Stimulated activated CD4-positive, alpha-beta T cell treated with anti-CD3 and anti-CD28 coated beads, Interleukin-2, amount 100 ng/mL, for 24 hours (primary cell): ENCODE measurements at places on chromosomes 16 and 17.
A peak's percentile ranks its signal among the peaks of the same experiment; 100 is the strongest.

- DNase-seq, result no peak
Observed at GRCh38 chr17:69046121-69046807, 14.5 kb downstream of the ABCA9 start.

DNA sequence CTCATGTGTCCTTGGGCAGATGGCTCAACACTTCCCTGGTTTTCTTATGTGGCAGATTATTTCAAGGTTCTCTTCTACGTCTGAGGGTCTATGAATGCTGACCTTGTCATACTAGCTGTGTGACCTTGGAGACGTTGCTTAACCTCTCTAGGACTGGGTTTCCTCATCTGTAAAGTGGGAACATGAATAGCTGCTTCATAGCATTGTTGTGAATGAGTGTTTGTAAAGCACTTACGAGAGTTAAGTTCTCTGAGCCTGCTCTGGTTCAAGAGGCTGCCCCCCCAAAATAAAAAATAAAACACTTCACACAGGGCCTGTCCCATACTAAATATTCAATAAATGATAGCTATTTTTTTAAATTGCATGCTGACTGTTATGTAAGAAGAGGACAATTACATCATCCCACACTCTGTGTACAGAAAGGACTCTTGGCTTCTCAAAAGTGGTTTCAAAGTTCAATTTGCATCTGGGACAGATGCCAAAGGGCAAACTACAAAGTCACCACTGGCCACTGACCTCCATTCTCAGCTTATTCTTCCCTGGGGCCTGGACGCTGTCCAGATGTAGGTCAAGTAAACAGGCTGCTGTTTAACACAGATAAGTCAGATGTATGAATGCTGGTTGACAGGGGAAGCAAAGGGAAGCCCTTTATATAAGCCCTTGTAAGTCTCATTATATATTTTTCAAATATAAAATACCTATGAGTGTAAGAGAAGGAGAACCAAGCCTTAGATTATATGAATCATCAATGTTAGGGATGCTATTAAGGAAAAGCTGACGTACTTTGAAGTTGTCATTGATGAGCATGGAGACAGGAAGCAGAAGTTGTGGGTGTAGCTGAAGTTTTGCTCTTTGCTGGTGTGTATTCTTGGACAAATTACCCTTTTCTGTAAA is 15.4 kb upstream of the NDEL1 start:
- DNase-seq, result no peak

DNA sequence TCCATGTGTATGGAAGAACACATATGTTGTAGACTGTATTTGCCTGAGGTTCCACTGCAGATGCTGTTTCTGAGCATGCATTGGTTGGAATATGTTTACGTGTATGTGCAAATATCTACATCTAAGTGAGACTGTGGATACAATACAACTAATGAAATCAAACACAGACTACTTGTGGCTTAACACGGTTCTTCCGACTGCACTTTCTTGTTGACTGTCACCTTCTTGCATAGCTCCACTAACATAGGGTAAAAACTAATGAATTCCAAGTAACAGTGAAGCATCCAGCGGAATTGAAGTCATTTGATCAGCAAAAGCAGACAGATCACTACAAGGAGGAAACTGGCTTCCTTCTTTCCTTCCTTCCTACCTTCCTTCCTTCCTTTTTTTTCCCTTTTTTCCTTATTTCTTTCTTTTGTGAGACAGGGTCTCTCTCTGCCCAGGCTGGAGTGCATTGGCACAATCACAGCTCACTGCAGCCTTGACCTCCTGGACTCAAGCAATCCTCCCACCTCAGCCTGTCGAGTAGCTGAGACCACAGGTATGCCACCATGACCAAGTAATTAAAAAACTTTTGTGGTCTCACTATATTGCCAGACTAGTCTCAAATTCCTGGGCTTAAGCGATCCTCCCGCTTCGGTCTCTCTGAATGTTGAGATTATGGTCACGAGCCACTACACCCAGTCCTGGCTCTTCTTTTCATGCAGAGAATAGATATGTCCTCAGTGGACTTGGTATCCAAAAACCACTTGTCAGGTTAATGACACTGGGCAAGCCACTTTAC is 22.0 kb upstream of the CCL1 start:
- DNase-seq, result no peak

DNA sequence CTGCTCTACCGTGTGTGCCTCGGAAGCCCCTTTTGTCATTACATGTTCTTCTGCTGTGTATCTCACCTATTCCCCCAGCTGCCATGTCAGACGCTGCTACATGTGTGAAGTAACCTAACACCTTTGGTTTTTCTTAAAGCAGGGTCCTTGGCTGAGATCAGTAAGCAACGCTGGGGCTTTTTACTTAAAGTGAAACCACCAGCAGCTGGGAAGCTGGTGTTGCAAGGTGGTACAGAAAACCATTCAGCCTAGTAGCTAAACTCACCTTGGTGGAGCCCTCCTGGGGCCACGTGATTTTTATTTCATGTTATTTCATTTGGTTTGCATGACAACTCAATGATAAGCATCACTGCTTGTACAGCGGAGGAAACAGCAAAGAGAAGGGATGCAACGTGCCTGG is 62.6 kb downstream of the PLCG2 start:
- no peak for DNase-seq

- no peak for DNase-seq
Observed at GRCh38 chr17:37041932-37042331, 93.2 kb downstream of the AATF start.

DNA sequence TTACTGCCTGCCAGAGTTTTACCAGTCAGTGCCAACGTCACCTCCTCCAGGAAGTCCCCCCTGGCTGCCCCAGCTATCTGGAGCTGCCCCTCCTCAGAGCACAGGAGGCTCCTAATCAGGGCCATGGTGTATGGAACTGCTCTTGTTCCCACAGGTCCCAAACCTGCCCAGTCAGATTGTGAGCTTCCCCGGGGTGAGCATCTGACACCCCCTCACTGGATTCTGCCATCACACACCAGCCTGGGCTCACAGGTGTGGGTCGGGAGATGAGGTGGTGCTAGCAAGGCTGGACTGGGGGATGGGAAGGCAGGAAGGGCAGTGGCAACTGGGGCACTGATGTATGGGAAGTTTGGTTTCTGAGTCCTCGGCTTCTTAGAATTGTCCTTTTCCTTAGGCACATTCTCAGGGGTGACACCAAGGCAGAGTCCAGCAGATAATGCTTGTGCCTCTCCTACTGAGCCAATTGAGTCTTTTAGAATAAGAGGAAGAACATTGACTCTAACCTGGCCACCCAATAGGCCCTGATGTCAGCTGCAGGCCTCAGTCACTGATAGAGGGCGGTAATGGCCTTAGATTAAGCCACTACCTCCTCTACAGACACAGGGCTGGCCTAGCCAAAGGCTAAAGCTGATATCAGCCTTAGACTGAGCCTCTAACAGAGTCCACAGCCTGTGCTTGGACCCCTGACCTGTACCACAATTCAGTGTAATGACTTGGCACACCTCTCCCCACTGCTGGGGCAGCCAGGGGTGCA is 107.9 kb downstream of the WSCD1 start:
- no peak for DNase-seq

DNA sequence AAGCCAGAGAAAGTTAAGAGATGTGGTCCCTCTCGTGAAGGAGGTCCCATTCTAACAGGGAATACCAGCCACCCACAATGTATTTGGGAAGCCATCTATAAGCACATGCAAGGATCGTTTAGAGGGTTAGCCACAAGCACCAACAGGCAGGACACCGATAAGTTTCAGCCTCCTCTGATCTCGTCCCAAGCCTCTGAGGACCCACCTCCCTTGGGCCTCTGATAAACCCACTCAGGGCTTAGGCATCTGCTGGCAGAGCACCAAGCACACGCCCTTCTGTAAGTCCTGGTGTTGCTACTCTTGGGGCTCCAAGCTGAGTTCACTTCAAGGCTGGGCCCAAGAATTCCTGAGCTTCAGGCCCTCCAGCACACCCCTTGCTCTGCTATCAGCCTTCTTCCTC is 5.4 kb upstream of the PNPO start:
- no peak for DNase-seq

DNA sequence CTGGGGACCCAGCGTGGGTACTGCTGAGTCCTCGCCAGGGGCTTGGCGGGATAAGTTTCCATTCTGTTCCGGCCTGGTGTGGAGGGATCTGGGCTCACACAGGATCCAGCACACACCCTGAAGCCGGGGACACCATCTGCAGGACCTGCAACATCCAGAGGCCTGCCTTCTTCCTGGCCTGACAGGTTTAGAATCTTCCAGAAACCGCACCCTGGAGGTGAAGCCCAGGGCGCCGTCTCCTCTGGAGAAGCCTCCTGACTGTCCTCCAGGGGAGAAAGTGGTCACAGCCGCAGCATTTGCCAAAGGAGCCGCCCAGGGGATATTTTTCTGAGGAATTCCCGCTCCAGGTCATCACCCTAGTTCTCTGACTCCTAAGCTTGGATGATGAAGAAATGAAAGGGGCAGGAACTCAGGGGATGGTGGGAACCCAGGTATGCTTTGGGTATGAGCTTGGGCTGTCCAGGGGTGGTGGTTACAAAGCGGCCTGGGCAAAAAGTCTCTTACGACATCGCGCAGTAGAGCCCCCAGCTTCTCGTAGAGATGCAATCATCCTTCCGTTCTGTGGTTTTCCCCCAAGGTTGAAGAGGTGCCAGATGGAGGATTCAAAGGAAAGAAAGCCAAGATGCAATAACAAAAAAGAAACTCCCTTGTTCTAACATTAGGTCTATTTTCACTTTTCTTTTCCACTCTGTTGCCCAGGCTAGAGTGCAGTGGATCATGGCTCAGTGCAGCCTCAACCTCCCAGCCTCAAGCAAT is 9.1 kb upstream of the CRISPLD2 start:
- DNase-seq, result no peak

- DNase-seq, result no peak
Observed at GRCh38 chr17:76575570-76575969, 10.1 kb downstream of the ST6GALNAC2 start.

DNA sequence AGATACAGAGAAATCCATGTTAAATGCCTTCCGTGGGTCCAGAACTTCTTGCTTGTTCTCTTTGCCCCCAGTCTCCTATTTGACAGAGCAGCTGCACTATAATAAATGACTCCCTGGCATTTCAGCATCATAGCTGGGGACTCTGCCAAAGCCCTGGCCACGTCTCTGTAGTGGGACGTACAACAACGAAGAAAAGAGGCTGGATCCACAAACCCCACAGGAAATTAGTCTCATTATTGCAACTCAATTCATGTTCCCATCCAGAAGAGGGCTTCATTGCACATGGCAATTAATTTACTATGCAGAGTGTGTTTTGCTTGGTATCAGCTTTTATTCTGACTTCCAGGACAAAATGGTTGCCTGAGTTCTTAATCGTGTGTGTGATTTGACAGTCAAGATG is 121.3 kb downstream of the CDH13 start:
- DNase-seq, result no peak

- DNase-seq, result no peak
Observed at GRCh38 chr17:58995247-58995940, 111.3 kb downstream of the TRIM37 start.

GRCh38 chr17:79740413-79740812 is 9.7 kb downstream of the ENPP7 start:
- DNase-seq, result no peak

GRCh38 chr17:75755990-75756389 is 9.0 kb downstream of the GALK1 start:
- DNase-seq, result no peak

GRCh38 chr17:80898716-80899115 is 92.9 kb upstream of the CHMP6 start:
- DNase-seq, result no peak

DNA sequence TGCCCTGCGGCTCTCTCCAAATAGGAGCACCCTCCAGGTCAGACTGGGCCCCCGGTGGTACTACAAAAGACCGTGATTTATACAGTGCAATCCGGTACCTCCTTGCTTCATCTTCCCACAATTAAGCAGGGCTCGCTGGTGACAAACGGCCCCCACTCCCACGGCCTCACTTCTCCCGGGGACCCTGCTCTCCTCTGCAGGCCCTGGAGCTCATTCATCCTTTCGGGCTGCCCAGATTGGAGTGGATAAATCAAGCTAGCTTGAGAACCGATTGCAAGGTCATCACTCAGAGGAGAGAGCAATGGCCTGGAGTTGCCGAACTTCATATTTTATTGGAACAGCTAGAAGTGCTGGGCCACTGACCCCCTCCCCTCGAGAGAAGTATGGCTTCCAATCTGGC is 193.5 kb upstream of the IRX6 start:
- no peak for DNase-seq

GRCh38 chr17:58083491-58084316 is 485 bp downstream of the DYNLL2 start:
- DNase-seq, result peak; percentile 70

GRCh38 chr17:35931794-35932425 is 1.3 kb upstream of the RDM1 start:
- no peak for DNase-seq

- peak; percentile 35 for DNase-seq
Observed at GRCh38 chr17:73591296-73592078, 52.8 kb downstream of the SDK2 start.

DNA sequence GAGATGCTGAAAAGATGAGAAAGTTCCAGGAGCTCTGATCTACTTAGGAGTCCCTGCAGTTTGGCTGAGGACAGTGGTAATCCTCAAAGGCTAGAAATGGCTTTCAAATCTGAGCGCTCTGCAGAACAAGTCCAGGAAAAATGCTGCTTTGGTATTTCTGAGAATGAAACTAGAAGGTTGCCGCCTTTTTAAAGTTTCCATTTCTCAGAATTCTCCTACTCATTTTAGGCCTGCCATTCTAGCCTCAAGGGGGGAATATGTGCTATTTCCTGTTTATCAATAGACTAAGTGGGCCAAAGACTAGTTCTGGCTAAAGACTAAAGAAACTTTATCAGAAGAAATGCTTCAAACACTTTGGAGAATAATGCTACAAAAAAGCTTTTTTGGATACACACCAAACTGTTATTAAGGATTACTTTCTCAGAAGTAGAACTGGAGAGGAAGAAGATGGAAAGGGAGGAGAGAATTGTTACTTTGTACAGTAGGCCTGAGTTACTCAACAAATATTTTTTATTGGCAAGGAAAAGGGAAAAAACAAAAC is at the start of gene SLFN12L:
Gene SLFN12L (minus strand): TSS at position 78 of the 541 bp plus-strand sequence. CDS start 15,314 bp downstream, outside the sequence.
- peak; percentile 34 for DNase-seq

DNA sequence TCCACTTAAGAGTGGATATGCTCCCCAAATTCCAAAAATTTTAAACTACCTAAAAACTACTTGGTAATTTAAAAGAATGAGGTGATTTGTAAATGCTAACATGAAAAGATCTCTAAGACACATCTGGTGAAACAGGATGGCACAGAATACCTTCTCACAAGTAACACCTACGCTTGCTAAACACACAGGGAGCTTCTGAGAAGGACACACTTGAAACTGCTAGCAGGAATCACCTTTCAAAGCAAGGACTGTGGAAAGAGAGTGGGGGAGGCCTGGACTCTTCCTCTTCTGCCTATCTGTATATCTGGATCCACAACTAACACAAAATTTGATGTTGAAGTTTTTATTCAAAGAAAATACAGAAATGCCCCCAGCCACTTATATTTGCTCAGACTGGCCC is 52.4 kb downstream of the CYTH1 start:
- no peak for DNase-seq

GRCh38 chr16:24635900-24636610 is 93.4 kb upstream of the TNRC6A start:
- DNase-seq, result no peak

- DNase-seq, result no peak
Observed at GRCh38 chr16:19348578-19349315, 63.2 kb downstream of the CLEC19A start.

- DNase-seq, result no peak
Observed at GRCh38 chr17:76889323-76889722, 21.1 kb downstream of the MGAT5B start.

- no peak for DNase-seq
Observed at GRCh38 chr17:28827672-28828071, 14.9 kb downstream of the FAM222B start.

GRCh38 chr16:89729863-89730593 is 8.7 kb downstream of the ZNF276 start:
- no peak for DNase-seq
